ENCODE measurements at places on chromosomes 12 and 14.
A peak's percentile ranks its signal among the peaks of the same experiment; 100 is the strongest.

DNA sequence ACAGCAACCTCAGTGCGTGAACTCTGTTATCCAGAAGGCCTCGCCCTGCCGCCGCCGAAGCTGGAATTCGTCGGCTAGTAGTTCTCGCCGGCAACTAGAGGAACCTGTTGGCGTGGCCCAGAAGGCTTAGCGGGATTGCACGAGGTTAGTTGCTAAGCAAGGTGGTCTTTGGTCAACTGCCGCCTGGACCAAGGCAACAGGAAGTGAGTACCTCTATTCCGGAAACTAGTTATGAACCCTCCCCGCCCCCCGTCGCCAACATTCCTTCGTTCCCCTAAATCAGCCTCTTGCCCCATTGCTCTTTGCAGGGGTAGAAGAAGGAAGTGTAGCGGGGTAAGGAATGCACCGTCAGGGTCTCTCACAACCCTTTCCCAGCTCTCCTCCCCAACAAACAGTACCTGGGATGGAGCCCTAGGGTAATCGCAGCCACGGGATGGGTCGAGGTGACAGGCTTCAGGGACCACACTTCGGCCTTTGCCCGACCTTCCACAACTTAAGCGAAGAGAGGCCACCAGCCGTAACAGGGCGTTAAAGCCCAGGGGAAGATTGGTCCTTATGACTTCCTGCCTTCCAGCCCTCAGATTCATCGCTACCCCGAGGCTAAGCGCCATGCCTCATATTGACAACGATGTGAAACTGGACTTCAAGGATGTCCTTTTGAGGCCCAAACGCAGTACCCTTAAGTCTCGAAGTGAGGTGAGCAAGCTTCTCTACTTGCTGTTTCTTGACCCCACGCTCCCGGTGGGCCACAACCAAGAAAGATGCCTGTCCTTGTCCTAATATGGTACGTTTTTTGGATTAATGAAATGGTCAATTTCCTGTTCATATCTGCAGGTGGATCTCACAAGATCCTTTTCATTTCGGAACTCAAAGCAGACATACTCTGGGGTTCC lies at the start of gene GMPR2:
Gene GMPR2, plus strand, starts transcription at position 285 of the 893 bp plus-strand sequence. Its CDS starts 325 bp downstream, at position 610.
- DNase-seq: no peak

DNA sequence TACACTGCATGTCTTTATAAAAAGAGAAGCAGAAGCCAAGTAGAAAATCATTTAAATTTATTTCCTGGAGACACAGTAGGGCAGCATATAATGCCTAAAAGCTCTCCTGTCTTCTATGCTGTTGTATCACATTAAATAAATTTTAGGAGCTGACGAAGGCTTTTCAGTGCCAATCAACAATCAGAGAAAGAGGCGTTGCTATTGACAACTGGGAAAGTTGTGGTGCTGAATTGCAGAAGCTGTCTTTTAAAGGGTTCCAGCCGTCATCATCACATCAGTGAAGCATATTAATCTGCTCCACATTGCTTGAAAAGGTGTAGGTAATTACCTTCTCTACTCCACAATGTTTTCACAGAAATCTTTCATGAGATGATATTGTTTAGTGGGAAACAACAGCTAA lies 103.9 kb downstream of the FSCB start:
- no peak for DNase-seq

GRCh38 chr14:57961786-57962060 lies 95.8 kb upstream of the SLC35F4 start:
- DNase-seq: no peak

- DNase-seq: no peak
Observed at GRCh38 chr14:93046705-93047050, 69.0 kb downstream of the ITPK1 start.

DNA sequence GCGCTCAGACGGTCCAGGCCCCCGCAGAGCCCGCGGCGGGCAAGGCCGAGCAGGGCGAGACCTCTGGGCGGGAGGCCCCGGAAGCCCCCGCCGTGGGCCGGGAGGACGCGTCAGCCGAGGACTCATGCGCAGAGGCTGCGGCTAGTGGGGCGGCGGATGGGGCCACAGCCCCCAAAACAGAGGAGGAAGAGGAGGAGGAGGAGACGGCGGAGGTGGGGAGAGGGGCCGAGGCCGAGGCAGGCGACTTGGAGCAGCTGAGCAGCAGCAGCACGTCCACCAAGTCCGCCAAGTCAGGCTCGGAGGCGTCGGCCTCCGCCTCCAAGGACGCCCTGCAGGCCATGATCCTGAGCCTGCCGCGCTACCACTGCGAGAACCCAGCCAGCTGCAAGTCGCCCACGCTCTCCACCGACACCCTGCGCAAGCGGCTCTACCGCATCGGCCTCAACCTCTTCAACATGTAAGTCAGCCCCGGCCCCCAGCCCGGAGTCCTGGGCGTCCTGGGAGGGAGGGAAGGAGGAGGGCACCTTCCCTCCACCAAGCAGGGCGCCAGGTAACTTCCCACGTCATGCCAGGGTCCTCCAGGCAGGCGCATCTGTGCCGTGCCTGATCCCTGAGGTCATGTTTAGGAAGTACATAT lies 72.4 kb downstream of the IQSEC3 start:
- DNase-seq: peak; percentile 20

- DNase-seq: no peak
Observed at GRCh38 chr12:95443459-95443858, 30.5 kb upstream of the METAP2 start.

- DNase-seq: no peak
Observed at GRCh38 chr12:42056130-42056529, 88.5 kb downstream of the GXYLT1 start.

- no peak for DNase-seq
Observed at GRCh38 chr12:81416571-81416970, 338.7 kb downstream of the ACSS3 start.

DNA sequence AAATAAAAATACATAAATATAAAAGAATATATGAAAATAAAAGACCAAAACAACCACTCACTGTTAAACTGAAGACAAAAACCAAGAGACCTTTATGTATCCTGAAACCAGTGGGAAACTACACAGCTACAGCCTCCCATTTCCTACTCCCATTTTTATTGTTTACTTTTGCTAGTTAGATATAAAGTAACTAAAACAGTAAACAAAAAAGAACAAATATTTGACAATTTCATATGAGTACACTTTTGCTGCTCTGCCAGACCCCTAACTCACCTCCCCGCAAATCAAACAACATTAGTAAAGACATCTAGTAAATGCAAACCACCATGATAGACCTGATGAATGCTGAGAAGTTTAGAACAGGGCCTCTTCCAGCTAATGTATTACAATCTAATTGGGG lies 97.1 kb downstream of the BCL2L14 start:
- DNase-seq: no peak

DNA sequence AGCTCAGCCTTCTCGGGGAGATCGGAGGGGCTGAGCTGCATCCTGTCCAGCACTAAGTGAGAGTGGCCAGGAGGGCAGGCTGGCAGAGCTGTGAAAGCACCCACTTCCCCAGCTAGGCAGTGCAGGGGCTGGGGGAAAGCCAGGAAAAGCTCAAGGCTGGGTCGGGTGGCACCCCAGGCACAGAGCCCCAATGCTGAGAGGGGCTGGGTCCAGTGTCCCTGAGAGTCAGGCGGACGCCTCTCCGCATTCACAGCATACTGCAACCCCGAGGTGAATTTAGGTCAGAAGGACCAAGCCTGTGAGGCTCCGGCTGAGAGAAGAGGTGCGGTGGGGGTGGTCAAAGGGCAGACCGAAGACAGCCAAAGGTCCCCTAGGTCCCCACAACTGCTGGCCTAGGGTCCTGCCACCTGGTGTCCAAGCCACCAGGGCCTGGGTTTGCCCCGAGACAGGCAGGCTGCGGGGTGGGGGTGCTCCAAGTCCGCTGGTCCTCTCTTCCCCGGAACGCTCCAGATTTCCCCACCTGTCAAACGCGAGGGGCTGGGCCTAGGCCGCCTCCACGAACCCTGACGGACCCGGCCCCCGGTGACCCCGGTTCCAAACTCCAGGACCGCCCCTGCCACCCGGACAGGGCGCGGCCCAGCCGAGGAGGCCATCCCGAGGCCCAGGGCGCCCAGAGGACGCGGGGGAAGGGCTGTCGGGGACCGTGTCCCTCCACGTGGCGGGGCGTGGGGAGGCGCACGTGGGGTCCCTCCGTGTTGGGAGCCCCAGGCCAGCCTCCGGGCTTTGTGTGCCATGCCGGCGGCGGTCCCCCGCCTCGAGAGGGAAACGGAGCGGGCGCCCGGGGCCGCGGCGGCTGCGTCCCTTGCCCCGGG lies 527 bp downstream of the CAMKK2 start:
- DNase-seq: no peak

- no peak for DNase-seq
Observed at GRCh38 chr14:28767853-28768741, 1.5 kb downstream of the FOXG1 start.

- DNase-seq: no peak
Observed at GRCh38 chr12:96289067-96289466, 94.9 kb downstream of the ELK3 start.

DNA sequence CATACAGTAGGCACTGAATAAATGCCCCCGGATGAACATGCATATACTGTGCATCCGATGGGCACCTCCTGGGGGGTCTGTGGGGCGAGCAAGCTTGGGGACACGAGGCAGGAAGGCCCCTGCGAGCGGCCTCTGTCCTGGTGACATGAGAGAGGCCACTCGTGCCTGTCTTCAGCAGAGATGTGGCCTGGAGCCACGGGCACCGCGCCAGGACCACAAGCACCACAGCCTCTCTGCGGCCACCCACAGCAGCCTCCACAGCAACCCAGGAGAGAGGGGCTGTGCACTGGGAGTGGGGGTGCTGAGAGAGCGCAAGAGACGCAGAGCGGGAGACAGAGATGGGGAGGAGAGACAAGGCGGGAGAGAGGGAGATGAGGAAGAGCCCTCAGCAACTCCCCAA lies 118.5 kb downstream of the RFLNA start:
- no peak for DNase-seq

DNA sequence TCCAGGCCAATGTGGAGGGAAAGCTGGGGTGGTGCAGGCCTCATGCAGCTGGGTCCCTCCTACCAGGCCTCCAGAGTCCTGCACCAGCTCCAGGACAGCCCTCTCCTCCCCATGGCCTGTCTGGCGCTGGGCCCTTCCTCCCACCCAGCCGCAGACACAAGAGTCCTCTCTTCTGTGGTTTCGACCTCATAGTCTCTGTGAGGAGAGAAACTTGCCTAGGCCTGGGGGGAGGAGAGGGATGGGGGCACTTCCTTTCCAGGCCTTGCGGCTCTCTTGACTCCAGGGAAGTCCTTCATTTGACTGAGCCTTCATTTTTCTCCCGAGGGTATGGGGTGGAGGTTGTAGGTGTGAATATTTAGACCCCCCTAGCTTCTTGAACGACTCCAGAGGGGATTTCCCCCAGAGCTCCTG lies 2.3 kb downstream of the MMP14 start:
- DNase-seq: no peak

DNA sequence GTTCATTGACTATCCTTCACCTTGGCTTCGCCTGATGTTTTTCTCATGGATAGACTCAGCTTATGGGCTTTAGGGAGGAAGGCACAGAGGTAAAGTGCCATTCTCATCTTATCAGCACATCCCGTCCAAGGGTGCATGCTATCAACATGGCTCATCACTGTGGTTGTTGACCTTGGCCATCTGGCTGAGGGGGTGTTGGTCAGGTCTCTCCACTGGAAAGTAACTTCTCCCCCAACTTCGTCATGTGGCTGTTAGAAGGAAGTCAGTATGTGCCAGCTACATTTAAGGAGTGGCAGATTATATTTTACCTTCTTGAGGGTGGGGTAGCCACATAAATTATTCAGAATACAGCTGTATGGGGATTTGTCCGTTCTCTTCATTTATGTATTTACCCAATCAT lies 68.9 kb downstream of the EML1 start:
- no peak for DNase-seq

DNA sequence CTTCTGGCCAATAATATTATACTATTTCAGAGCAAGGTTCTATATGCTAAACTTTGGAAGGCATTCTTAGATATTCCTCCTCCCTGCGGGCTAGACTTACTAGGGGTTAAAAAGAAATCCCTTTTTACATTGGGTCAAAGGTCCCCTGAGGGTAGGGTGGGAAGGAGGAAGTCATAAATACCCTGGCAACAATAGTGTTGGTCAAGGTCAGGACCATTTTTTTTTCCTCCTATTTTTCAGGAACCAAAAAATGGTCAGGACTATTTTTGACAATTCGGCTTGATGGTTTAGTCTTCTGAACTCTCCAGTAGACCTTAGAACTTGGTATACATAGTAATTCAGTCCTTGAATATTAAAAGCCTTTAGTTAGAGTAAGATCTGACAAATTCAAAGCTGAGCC lies 4.5 kb upstream of the NANOG start:
- DNase-seq: no peak

DNA sequence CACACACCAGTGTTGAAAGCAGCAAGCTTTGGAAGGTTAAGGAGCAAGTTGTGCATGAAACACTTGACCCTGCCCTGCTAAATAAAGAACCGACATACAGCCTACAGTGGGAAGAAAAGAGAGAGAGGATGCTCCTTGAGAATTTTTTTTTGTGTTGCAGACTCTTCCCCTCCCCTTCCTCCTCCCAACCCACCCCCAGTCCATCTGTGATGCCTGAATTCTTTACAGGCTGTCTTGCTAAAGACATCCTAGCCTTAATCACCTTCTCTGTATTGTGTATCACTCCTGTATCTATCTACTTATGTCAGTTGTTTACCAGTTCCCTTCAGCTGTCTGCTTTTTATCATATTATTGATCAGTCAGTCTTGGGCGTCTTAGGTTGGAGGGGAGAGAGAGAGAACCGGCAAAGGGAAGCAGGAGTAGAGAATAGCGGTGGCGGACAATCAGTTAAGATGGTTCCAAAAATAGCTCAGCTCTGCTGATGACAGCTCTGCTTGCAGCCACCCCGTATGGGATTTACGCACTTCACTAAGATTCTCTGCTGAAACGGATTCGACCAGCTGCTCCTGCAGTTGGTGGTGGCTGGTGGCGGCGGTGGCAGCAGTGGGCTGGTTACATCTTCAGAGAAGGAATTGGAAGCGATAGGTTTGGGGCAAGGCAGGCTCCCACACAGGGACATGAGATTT lies 664.7 kb downstream of the NRXN3 start:
- DNase-seq: no peak

DNA sequence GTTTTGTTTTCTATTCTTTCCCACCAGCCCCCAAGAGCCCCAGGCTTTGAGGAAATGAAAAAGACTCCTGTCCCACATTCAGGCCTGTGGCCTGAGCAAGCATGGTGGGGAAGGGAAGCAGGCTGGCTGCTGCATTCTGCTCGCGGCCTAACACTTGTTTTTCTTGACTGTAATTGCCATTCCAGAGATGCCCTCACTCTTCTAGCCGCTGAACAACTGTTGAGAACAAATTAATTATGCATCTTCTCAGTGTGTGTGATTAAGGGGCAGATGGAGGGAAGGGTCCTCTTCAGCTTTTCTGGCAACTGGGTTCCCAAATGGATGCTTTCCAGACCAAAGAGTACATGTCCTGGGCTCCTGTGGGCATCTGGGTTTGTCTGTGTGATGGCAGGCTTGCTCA lies 43.3 kb downstream of the ADCK1 start:
- DNase-seq: no peak

- peak; percentile 82 for DNase-seq
Observed at GRCh38 chr14:90383731-90384542, 12.9 kb upstream of the CALM1 start.

Measured in CD8-positive, alpha-beta T cell (primary cell).